T-cell (primary cell): ENCODE measurements at places on chromosomes 6 and 20. TPM values are rescaled to one million over a fixed set of nuclear protein-coding genes. Genes with fewer than 3 reads are reported as not detected.

TRAPPC3L gene
- total RNA-seq: not detected

EFCAB8 gene
- total RNA-seq: 1.2 TPM

SLC17A9 gene
- 8.3 TPM for total RNA-seq

ULBP2 gene
- total RNA-seq: 3.9 TPM

PCSK2 gene
- total RNA-seq: not detected

CNKSR3 gene
- 0.33 TPM for total RNA-seq

FGD2 gene
- 11.1 TPM for total RNA-seq

LAMA2 gene
- 0.32 TPM for total RNA-seq

TUBB2B gene
- 0.46 TPM for total RNA-seq

NKAIN4 gene
- not detected for total RNA-seq

CST4 gene
- total RNA-seq: not detected

ESR1 gene
- 7.3 TPM for total RNA-seq

RBM38 gene
- 114 TPM for total RNA-seq

TFAP2A gene
- 0.15 TPM for total RNA-seq

DNA sequence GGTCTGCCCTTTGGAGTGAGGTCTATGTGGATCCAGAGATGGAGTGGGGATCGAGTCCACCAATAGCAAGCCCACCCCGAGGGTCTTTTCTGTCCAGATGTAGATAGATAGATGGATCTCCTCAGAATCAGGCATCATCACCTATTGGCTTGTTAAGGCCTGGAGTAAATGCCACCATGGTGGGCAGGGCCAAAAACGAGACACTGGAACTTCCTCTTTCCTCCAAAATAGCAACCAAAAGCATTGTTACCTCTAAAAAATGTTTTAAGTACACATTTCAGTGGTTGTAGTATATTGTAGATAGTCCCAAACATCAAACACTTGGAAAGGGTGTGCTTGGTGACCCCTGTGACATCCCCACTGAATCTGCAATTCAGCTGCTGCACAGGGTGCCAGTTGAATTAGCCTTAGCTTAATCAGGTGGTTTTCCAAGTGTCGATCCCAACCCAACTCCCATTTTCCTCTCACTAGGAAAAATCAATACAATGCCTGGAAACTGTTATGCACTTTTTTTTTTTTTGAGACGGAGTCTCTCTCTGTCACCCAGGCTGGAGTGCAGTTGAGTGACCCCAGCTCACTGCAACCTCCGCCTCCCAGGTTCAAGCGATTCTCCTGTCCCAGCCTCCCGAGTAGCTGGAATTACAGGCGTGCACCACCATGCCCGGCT is 35.0 kb upstream of the NELFCD start:
- H3K27ac ChIP-seq: no peak overlapping the region
- no peaks in the 10 kb centered on the region for H3K4me1 ChIP-seq
- H3K36me3 ChIP-seq: no peaks in the 10 kb centered on the region
- no peak overlapping the region for H3K4me3 ChIP-seq

DNA sequence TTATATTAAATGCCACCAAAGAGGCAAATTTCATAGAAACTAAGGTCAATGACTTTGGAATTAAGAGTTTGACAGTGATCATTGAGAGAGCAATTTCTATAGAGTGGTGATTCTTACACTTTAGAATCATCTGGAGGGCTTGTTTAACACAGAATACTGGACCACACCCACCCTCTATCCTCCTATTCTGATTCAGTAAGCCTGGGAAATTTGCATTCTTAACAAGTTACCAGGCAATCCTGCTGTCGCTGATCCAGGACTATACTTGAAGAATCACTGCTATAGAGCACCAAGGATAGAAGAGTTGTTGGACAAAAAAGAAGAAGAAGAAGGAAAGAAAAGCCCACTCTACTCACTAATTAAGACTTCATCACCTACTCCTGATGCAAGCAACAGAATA is 21.3 kb upstream of the TBX18 start:
- H3K4me1 ChIP-seq: no peaks in the 10 kb centered on the region
- no peaks in the 10 kb centered on the region for H3K27me3 ChIP-seq
- H3K4me3 ChIP-seq: no peak overlapping the region
- H3K27ac ChIP-seq: no peak overlapping the region
- no peaks in the 10 kb centered on the region for H3K36me3 ChIP-seq
- DNase-seq: no peak

GRCh38 chr6:72651174-72651573 is 29.3 kb downstream of the KCNQ5 start:
- no peaks in the 10 kb centered on the region for H3K27me3 ChIP-seq
- H3K27ac ChIP-seq: no peak overlapping the region
- no peak for DNase-seq
- no peaks in the 10 kb centered on the region for H3K4me1 ChIP-seq

DNA sequence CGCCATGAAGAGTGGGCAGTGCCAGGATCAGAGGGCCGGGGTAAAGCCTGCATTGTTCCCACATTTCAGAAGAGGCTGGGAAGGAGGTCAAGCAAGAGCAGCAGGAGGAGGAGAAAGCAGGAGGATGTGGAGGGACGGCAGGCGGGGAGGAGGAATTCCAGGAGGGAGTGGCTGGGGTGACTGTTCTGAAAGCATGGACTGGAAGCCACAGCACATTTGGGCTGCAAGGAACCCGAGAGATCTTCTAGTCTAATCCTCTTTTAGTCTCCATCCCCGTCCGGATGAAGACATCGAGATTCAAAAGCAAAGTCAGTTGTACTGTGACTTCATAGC is 76.9 kb downstream of the FAM50B start:
- H3K4me3 ChIP-seq: no peak overlapping the region
- no peak overlapping the region for H3K27ac ChIP-seq
- no peak for DNase-seq
- no peaks in the 10 kb centered on the region for H3K36me3 ChIP-seq
- peaks cover 2% of the 10 kb centered on the region for H3K27me3 ChIP-seq

DNA sequence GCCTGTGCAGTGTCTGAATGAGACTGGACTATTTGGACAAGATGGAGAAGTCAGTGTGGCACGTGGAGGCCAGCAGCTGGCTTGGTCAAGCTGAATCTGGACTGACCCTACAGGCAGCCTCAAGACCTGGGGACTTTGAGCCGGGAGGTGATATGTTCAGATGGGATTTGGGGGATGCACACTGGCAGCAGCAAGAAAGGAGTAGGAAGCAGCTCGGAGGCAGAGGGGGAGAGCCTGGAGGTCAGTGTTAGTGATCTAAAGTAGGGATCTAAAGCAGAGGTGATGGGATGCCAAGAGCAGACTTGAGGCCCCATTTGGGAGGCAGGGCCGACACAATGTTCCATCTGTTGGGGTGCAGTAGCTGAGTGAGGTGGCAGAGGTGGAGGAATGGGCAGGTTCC is 2.8 kb downstream of the MAPK13 start:
- H3K4me3 ChIP-seq: no peak overlapping the region
- no peaks in the 10 kb centered on the region for H3K27me3 ChIP-seq
- no peak overlapping the region for H3K27ac ChIP-seq
- peaks cover 30% of the 10 kb centered on the region for H3K36me3 ChIP-seq
- no peak for DNase-seq

GRCh38 chr20:21714297-21715192 is 9.1 kb downstream of the PAX1 start:
- no peak for DNase-seq

GRCh38 chr6:41193171-41193734 is 7.7 kb downstream of the TREML2 start:
- H3K4me1 ChIP-seq: no peaks in the 10 kb centered on the region
- peaks cover 4% of the 10 kb centered on the region for H3K36me3 ChIP-seq
- no peak overlapping the region for H3K27ac ChIP-seq
- H3K4me3 ChIP-seq: no peak overlapping the region
- DNase-seq: no peak

- H3K27ac ChIP-seq: no peak overlapping the region
- H3K27me3 ChIP-seq: no peaks in the 10 kb centered on the region
- H3K4me1 ChIP-seq: peaks cover 10% of the 10 kb centered on the region
- no peak for DNase-seq
These were observed 4.0 kb downstream of the RPP21 start for GRCh38 chr6:30348957-30349356.

GRCh38 chr6:56220078-56220477 is 27.3 kb downstream of the COL21A1 start:
- no peak overlapping the region for H3K4me3 ChIP-seq
- H3K27me3 ChIP-seq: no peaks in the 10 kb centered on the region
- H3K27ac ChIP-seq: no peak overlapping the region
- DNase-seq: no peak
- no peaks in the 10 kb centered on the region for H3K4me1 ChIP-seq
- no peaks in the 10 kb centered on the region for H3K36me3 ChIP-seq

- no peaks in the 10 kb centered on the region for H3K36me3 ChIP-seq
- no peak for DNase-seq
- H3K4me3 ChIP-seq: no peak overlapping the region
- H3K27ac ChIP-seq: no peak overlapping the region
These were observed 538.4 kb upstream of the CITED2 start for GRCh38 chr6:139912735-139913400.

DNA sequence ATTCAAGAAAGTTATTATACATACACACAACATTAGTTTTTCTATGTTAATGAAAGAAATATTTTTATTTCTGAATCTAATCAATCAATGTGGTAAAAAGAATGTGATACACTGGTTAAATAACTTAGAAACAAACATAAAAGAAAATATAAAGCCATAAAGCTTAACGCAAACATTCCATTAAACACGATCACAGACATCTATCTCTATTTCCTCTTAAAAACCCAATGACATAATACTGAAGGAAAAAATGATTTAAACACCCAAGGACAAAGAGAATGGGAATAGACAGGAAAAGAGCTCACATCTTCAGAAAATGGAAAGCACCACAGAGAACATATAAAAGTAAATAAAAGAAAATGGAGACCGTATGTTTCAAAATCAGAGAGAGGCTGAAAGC is 19.4 kb downstream of the ZUP1 start:
- no peaks in the 10 kb centered on the region for H3K4me1 ChIP-seq
- no peaks in the 10 kb centered on the region for H3K27me3 ChIP-seq
- peaks cover 23% of the 10 kb centered on the region for H3K36me3 ChIP-seq
- DNase-seq: no peak

DNA sequence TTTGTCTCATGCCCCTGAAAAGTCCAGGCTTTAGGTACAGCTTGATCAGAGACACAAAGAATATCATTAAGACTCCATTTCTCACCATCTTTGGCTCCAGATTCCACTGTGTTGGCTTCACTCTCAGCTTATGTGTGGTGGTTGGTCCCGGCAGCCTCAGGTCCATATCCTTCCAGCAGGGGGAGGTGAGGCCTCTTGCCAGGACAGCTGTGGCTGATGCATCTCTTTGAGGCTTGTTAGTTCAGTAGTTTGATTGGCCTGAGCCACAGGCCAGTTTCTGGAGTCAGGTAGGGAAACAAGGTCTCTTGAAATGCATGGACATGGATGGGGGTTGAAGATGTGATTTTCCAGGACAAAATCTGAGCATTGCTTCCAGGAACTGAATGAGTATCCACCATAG is 62.4 kb downstream of the JAG1 start:
- no peak overlapping the region for H3K27ac ChIP-seq
- DNase-seq: no peak
- H3K27me3 ChIP-seq: no peaks in the 10 kb centered on the region
- H3K4me3 ChIP-seq: no peak overlapping the region

- H3K27ac ChIP-seq: no peak overlapping the region
- H3K36me3 ChIP-seq: no peaks in the 10 kb centered on the region
- H3K4me3 ChIP-seq: no peak overlapping the region
- no peaks in the 10 kb centered on the region for H3K27me3 ChIP-seq
- no peak for DNase-seq
These were observed 272.0 kb upstream of the SOX4 start for GRCh38 chr6:21321531-21321930.

DNA sequence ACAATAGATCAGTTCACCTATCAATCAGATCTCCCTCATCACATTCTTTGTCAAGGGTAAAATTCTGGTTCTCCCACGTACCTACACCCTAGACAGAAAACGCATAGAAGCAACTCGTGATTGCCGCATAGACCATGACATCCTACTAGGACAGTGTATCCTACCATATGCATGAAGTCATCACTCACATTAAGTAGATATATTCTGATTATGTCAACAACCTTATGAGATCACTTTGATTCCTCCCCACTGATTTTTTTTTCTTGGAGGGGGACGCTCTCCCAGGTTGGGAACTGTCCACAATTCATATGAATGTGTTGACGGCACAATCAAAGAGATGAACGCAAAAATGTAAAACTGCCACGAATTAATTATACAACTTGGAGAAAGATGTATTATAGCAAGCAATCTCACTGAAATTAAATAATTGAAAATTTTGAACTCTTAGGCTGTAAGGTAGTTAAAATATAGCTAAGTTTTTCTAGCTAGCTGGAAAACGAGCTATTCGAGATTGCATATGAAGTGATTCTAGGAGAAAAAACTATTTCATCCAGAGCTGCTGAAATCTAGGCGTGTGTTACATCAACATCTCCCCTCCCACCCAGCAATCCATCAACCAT is 82.5 kb upstream of the CCDC28A start:
- no peak overlapping the region for H3K27ac ChIP-seq
- peaks cover 7% of the 10 kb centered on the region for H3K4me1 ChIP-seq
- no peak overlapping the region for H3K4me3 ChIP-seq
- DNase-seq: no peak

DNA sequence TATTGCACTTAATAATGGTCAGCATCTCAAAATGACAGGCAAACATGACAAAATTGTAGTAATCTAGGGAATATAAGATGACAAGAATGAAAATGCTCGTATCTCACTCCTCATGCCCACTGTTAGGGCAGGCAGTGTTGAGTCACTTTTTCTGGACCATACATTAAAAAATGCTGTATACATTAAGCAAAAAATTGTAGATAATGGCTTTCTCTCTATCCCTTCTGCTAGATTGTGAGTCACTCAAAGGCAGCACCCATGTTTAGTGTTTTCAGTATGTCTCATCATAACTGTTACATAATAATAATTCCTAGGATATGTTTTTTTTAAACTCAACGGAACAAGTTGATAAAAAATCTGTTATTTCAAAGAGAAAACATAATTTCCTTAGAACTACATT is 199.3 kb downstream of the TENT5A start:
- H3K27ac ChIP-seq: no peak overlapping the region
- no peak for DNase-seq
- H3K27me3 ChIP-seq: no peaks in the 10 kb centered on the region

GRCh38 chr20:31757254-31757653 is 18.2 kb downstream of the TPX2 start:
- no peak for DNase-seq

- H3K36me3 ChIP-seq: no peaks in the 10 kb centered on the region
- no peaks in the 10 kb centered on the region for H3K27me3 ChIP-seq
- H3K4me1 ChIP-seq: no peaks in the 10 kb centered on the region
- H3K4me3 ChIP-seq: no peak overlapping the region
These were observed 219.6 kb downstream of the CD83 start for GRCh38 chr6:14337152-14337551.

- H3K36me3 ChIP-seq: no peaks in the 10 kb centered on the region
- H3K27me3 ChIP-seq: no peaks in the 10 kb centered on the region
- H3K4me1 ChIP-seq: no peaks in the 10 kb centered on the region
- H3K4me3 ChIP-seq: no peak overlapping the region
- DNase-seq: no peak
- H3K27ac ChIP-seq: no peak overlapping the region
These were observed 152.6 kb downstream of the CDK19 start for GRCh38 chr6:110662490-110663211.
